ENCODE measurements at places on chromosomes 4 and X.

DNA sequence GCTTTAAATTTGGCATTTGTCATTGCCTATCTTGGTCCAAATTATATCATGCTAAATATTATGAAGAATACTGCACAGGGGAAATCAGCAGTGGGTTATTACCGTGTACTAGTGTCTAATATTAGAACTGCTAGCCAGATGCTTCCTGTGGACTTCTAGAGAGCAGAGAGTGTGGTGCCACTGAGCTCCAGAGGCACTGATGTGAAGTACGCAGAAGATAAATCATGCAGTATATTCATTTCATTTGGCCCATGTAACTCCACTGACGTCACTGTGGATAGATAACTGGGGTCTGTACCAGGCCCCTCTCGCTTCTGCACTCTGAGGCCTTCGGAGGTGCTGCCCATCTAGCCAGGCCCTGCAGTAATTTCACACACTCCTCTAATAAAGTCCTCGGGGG, 80.0 kb downstream of the ALPK1 start:
- DNase-seq: no peak

DNA sequence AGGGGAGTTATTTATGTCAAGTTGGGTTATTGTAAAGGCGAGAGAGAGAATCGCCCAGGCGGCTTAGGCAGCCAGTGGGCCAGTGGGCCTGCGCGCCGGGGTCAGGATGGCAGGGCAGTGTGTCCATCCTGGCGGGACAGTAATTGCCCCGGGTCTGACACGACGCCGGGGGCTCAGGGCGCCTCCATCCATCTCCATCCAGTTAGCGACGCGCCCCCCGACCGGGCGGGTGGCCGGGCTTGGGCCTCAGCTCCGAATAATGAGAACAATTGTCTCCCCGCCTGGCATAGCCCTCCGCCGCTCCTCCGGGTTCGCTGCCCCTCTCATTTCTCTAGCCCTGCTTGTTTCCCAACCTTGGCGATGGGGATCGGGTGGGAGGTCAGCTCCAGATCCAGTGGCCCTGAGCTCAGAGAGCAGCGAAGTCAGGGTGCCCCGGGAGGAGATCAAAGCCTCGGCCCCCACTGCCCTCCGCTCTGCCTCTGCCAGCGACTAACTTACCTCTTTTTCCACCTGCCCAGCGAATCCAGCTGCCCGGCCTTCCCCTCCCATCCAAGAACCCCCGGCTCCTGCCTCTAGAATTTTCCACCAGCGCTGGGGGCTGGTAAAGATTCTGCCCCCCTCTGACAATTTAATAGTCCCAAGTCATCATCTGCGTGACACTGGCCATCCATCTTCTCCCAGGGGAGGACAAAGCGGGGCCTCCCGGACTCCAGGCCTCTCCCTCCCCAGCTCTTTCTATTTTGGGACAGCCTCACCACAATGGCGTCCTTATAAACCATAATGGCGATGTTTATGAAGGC, 56.9 kb upstream of the TMEM33 start:
- no peak for DNase-seq

DNA sequence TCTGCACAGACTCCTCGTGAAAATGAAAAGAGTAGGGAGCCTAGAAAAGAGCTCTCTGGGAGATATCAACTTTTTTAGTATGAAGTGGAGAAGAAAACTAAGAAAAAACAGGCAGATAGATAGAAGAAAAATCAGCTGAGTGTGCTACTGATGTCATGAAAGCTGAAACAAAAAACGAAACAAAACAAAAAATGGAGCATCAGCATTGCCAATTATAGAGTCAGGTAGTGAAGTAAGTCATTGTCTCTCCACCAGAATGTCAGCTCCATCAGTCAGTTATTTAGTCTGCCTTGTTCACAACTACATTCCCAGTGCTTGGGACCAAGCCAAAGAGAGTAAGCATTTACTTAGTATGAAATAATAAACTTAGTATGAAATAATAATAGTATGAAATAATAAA, 595.1 kb downstream of the STPG2 start:
- no peak for DNase-seq

DNA sequence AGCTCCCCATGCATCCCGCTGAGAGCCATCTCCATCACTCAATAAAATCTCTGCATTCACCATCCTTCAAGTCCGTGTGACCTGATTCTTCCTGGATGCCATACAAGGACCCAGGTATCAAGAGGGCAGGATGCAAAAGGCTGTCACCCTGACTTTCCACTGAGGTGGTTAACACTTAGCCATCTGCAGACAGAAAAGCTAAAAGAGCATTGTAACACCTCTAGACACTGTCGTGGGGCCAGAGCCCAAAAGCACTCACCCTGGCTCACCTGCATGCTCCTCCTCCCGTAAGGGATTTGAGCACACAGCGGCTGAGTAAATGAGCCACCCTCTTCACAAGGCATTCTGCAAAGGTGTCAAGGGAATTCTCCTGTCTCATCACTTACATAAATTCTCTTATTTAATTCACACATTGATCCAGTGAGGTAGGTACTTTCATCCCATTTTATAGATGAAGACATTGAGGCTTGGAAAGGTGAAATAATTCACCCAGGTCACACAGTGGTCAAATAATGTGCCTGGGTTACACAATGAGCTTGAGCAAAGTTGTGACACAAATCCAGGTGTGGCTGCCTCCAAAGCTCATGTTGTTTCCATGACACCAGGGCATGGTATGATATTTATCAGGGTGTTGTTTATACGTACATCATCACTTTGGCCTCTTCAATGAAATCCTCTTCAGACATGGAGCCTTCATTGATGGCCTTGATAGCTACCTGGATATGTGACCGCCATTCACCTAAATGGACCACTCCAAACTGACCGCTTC, 48.0 kb downstream of the TXK start:
- DNase-seq: no peak

- no peak for DNase-seq
Measured at GRCh38 chr4:54683616-54684346, 26.0 kb downstream of the KIT start.

DNA sequence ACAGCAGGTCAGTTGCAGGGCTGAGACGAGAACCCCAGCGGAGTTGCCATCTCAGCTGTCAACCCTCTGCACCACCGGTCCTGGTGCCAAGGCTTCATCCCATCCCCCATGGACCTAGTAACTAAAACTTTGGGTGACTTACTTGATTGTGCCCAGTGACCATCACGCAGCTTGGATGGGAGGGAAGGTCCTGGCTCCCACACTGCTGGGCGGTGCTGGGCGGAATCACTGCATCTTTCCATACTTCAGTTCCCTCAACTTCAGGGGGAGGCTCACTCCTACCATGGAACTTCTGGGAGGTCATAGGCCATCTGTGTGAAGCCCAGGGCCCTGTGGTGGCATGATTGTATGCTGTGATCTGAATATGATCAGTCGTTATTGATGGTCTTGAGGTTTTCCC, 26.2 kb upstream of the JAKMIP1 start:
- DNase-seq: no peak

DNA sequence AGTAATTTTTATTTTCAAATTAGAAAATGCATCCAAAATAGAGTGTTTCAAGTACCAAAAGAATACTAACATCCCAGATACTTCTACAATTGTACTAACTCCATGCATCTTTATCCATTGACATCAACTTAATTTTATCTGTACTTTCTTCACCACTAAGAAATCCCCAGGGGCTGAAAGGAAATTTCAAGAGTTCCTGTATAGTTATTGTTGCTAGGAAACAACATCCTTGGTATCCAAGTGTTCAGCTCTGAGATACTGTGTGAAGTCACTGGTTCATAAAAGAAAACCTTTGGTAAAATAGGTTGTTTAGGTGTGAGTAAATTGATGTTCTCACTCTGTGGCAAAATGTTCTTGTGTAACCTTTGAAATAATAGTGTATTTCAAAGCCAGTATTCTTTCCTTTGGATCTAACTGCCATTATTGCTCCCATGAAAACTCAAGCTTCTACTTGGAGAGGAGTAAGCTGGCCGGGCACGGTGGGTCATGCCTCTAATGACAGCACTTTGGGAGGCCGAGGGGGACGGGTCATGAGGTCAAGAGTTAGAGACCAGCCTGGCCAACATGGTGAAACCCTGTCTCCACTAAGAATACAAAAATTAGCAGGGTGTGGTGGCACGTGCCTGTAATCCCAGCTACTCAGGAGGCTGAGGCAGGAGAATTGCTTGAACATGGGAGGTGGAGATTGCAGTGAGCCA, 72.9 kb downstream of the COMMD8 start:
- no peak for DNase-seq

- DNase-seq: no peak
Measured at GRCh38 chrX:8726031-8726652, 5.8 kb downstream of the ANOS1 start.

DNA sequence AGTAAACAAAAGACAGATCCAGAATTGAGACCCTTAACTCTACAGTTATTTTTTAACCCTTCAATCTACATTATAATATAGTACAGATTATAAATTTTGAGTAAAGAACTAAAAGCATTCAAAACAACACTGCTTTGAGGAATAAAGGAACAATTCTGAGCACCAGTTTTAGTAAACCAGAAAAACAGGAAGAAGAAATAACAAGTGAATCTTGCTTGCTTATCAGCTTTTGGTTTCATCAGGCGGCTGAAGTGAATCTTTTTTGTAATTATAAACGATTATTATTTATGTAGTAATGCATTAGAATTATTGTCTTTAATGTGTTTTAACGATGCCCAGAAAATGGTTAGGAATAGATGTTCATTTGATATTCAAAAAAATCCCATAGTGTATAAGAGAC, 305.4 kb downstream of the ARAP2 start:
- no peak for DNase-seq

GRCh38 chr4:125582302-125582701, 267.5 kb downstream of the FAT4 start:
- peak; percentile 9 for DNase-seq

DNA sequence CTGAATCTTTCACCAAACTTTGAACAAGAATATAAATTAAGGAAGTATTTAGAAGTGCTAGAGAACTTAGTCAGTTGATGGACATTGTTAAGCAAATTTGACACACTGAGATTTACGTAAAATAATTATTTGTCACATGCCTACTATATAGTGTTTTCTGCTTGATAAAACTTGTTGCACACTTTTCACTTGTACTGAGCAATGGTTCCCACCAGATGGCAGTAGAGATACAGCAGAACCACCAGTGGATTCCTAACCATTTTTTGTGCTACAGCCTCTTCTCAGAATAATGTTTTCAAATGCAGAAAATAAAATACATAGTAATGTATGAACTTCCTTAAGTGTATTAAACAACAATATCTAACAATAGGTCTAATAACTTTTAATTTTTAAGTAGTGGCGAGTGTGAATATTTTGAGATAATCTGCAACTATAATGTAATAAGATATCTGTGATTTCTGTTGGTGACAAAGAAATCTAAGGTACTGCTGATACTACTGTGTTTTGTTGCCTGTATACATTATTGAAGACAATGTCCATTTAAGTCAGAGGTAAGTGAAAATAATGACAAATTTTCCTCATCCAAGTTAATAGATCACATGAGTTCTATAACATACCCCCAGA, 81.2 kb downstream of the APOOL start:
- DNase-seq: no peak

GRCh38 chr4:158996669-158997074, 106.2 kb upstream of the RAPGEF2 start:
- DNase-seq: peak; percentile 91

DNA sequence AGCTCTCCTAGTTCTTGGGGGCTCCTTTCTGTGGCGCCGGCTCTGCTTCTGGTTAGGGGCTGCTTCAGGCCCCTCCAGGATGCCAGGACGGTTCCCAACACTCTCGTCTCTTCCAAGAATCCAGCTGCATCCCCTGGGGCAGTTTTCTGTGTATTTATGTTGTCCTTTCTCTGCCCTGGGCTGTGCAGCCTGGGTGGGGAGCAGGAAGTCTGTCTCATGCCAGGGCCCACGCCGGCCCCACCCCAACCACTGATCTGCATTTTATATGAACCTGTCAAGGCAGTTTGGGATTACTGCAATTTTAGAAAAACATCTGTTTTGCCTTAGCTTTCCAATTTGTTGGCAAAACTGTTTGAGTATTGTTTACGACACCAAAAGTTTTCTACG, 14.6 kb downstream of the CTBP1 start:
- peak; percentile 61 for DNase-seq

GRCh38 chr4:122548452-122548851, 72.4 kb downstream of the IL21 start:
- DNase-seq: no peak

GRCh38 chr4:100790836-100791615, 273.2 kb upstream of the EMCN start:
- DNase-seq: no peak

DNA sequence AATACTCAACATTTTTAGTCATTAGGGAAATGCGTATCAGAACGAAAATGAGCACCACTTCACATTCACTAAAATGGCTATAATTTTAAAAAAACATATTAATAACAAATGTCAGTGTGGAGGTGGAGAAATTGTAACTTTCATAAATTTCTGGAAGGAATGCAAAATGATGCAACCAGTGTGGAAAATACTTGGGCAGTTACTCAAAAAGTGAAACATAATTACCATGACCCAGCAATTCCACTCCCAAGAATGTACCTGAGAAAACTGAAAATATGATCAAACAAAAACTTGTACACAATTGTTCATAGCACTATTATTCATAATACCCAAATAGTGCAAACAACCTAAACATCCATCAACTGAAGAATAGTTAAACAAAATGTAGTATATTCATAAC, 76.1 kb upstream of the FAM241A start:
- DNase-seq: no peak

DNA sequence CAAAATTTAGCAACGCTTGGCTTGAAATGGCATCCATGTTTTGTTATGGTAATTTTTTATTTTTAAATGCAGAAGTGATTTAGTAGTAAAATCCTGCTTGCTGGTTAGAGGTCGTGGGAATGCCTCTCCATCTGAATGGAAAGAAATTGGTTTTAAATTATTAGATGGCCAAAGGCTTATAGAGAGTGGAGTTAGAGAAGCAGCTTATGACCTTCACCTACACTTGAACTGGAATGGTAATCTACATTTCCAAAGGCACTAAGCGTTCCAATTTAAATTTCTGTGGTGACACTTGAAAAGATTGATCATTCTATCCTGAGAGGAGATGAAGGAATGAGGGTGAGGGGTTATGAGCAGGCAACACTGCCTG, 280.7 kb downstream of the RAPGEF2 start:
- no peak for DNase-seq

DNA sequence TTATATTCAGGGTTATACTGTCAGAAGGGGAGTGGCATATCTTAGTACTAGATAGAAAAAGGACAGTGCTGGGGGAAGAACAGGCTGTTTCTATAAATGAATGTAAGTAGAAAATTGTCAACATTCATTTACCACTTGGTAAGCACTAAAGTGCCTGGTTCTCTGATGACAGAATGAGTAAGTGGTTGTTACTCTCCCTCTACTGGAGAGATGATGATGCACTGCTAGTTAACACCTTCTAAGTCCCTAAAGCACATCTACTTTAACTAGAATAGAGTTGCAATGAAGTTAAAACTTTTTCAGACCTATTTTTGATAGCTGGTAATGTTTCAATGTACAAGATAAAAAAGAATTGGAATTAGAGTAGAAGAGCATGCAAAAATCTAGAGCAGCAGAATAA, 214.5 kb downstream of the KLHL4 start:
- DNase-seq: no peak

DNA sequence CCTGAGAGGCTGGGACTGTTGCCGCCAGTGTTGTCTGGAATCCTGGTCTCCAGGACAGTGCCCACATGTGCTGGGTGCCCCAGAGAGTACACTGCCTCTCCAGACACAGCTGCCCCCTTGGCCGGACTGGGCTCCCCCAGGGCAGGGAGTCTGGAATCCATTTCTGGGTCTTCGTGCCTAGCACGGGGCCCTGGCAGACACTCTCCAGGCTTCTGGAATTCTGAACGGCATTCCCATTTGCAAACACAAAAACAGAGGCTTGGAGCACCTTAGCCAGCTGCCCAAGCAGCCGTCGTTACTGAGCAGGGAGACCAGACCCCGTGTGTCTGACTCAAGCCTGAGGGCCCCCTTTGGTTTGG, 20.8 kb downstream of the HMX1 start:
- DNase-seq: no peak

- DNase-seq: no peak
Measured at GRCh38 chr4:168119100-168119499, 26.8 kb downstream of the ANXA10 start.
